ENCODE measurements at places on chromosomes 2 and 18.

DNA sequence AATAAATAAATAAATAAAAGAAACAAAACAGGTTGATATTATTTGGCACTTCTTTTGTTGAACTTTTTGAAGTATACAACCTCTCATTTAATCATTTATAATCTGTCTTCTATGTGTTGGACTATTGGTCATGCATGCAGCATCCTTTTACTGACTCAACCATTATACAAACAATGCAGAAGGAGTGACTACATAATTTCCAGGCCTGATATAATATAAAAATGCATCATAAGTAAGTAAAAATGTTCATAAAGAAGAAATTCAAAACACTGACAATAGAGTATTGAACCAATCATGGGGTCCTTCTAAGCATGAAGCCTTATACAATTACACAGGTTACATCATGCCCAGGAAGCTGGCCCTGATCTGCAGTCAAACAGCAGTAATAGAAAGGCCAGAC, 141.5 kb upstream of the FN1 start:
- DNase-seq, result no peak

- no peak for DNase-seq
Measured at GRCh38 chr2:219549619-219550018, 5.8 kb downstream of the TMEM198 start.

DNA sequence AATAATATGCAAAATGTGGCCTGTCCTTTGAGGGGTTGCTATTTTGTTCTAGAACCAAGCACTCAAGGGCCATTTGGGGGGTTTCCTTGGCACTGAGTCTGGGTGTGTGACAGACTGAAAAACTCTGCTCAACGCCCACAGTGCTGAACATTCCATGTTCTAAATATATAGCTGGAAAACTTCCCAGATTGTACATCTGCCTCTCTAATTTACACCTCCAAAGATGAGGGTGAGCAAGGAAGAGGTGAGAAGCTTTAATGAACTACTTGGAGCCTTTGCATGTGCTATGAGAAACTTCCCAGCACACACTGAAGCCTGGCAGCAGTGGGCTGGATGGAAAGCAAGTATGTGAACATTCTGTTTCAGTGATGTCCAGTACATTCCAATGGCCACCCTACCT, 296.7 kb upstream of the KCNH7 start:
- DNase-seq, result no peak

GRCh38 chr2:140711867-140712266, 1418.9 kb downstream of the LRP1B start:
- no peak for DNase-seq

- DNase-seq, result no peak
Measured at GRCh38 chr2:167652401-167652800, 595.0 kb downstream of the STK39 start.

DNA sequence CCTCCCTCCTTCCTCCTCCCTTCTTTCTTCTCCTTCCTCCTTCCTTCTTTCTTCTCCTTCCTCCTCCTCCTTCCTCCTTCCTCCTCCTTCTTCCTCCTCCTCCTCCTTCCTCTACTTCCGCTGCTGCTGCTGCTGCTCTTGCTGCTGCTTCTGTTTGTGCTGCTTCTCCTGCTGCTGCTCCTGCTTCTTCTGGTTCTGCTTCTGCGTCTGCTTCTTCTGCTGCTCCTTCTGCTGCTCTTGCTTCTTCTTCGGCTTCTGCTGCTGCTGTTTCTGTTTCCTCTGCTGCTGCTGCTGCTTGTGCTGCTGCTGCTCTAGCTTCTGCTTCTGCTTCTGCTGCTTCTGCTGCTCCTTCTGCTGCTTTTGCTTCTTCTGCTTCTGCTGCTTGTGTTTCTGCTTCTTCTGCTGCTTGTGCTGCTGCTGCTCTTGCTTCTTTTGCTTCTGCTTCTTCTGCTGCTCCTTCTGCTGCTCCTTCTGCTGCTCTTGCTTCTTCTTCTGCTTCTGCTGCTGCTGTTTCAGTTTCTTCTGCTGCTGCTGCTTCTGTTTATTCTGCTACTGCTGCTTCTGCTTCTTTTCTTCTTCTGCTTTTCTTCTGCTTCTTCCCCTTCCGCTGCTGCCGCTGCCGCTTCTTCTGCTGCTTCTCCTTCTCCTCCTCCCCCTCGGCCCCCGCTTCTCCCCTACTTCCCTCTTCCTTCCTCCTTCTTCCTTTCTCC, 8.6 kb downstream of the SNRNP27 start:
- DNase-seq, result no peak

GRCh38 chr2:156666130-156666785, 230.1 kb downstream of the GPD2 start:
- no peak for DNase-seq

- DNase-seq, result no peak
Measured at GRCh38 chr2:48127612-48128191, 221.4 kb upstream of the FBXO11 start.

GRCh38 chr2:197883354-197884032, 79.1 kb downstream of the PLCL1 start:
- DNase-seq, result no peak

DNA sequence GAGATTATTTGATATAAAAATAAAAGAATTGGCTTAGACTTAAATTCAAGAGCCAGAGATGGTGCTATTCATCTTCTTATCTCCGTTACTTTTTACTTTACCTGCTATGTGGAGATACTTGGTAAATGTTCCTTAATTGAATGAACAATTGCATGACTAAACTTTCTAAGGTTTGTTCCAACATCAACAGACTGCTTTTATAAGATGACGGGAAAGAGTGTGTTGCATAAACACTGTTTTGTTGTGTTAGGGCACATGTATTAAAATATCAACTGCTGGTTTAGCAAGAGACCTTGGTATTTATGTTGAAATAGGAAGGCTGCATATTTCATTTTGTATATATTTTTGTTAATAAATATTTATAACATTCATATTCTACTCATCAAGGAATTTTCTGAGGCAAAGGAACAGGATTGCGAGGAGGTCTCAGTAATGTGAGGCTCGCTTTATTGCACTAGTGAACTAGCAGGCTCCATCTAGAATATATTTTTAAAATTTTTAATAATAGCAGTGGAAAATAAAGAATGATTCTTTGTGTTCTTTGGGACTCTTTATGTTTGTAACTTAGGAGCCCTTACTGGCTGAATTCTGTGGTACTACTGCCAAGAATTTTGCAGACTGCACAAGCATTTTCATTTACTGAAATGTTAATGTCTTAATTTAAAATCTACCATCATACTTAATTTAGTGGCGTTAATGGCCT, 10.7 kb upstream of the NFE2L2 start:
- no peak for DNase-seq

GRCh38 chr2:176999301-176999700, 213.3 kb upstream of the HNRNPA3 start:
- no peak for DNase-seq

GRCh38 chr2:75619956-75620740, 26.4 kb upstream of the MRPL19 start:
- no peak for DNase-seq

- DNase-seq, result no peak
Measured at GRCh38 chr2:45862843-45863242, 211.4 kb downstream of the PRKCE start.

DNA sequence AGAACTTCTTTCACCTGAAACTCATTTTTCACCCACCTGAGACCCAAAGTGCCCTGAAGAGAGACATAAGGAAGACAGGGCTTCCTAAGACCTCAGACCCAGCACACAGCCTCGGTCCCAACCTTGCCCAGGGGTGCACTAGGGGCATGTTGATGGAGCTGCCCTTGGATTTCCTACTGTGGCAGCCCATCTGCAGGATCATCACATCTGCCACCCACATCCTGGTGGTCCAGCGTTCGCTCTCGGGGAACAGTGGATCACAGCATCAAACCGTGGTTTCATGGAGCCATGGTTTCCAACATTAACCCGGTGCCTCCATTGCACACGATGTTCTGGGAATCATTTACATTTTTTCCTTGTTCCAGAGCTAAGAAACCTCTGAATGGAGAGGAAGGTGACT, 186.4 kb downstream of the TFCP2L1 start:
- peak; percentile 5 for DNase-seq

DNA sequence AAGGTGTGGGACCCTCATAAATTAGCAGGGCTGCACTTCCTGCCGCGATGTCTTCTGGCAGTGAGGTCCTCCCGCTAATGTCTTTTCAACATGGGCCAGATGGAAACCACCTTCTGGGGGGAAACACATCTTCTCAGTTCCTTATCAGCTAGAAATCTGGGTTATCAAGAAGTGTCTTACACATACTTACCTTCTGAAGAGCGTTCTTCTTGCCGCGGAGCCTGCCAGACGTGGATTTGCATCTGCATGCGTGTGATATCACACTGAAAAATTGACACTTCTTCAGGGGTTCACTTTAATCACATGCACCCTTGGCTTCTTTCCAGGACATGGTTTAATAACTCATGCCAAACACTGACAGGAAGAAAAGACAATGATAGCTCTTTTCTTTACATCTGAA, 163.5 kb upstream of the SOX11 start:
- no peak for DNase-seq

- DNase-seq, result no peak
Measured at GRCh38 chr2:47782381-47782670, 619 bp upstream of the MSH6 start.

GRCh38 chr2:101427743-101428142, 40.4 kb upstream of the CREG2 start:
- no peak for DNase-seq

GRCh38 chr2:177633111-177633510, 240.5 kb downstream of the AGPS start:
- no peak for DNase-seq

Data from H7 (cell line).